Right cardiac atrium (tissue), 5 donors: ENCODE measurements at places on chromosomes 12 and 14. TPM values are rescaled to one million over a fixed set of nuclear protein-coding genes. Genes with fewer than 3 reads are reported as not detected.

SLC25A21 gene
- 1.7 TPM for total RNA-seq

GRCh38 chr12:27513155-27513824, 10.7 kb upstream of the PPFIBP1 start:
- DNase-seq: no peak

DNA sequence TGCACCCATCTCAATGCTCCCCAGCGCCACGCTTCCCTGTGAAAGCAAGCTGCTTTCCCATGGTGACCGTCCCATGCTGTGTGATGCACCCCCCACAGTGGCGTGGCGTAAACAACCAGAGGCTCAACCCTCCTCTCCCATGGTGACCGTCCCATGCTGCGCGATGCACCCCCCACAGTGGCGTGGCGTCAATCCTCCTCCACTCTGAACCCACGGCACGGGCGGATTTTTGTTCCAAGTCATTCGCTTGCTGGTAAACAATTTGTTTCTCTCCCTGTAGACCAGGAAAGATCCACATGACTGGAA, 8.9 kb downstream of the STX2 start:
- no peak for DNase-seq

DNA sequence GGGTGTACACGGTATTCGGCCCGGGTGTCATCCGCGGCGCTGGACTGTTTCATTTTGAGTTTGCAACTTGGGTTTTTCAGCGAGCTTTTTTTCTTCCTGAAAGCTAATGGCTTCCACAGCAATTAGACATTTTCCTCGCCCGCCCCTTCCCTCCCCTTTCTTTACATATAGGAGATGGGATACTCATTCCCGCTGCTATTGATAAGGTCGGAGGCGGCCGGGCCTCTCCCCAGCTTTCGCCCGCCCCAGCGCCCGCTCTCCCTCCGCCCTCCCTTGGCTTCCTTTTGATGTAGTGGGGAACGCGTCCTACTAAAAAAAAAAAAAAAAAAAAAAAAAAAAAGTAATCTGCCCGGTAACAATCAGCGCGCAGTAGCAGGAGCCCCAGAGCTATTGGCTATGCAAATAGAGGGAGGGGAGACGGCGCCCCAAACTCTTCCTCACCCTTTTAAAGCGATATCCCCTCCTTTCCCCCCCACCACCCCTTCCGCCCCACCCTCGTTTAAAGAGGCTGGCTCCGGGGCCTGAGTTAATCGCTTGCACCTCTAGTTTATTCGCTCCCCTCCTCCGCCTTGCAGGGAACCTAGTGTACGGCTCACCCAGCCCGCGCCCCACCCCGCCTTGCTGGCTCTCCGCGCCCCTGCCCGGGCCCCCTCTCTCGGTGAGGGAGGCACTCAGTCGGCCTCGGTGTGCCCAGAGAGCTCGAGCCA, 1.7 kb upstream of the CCND2 start:
- peak; percentile 92 for DNase-seq

DNA sequence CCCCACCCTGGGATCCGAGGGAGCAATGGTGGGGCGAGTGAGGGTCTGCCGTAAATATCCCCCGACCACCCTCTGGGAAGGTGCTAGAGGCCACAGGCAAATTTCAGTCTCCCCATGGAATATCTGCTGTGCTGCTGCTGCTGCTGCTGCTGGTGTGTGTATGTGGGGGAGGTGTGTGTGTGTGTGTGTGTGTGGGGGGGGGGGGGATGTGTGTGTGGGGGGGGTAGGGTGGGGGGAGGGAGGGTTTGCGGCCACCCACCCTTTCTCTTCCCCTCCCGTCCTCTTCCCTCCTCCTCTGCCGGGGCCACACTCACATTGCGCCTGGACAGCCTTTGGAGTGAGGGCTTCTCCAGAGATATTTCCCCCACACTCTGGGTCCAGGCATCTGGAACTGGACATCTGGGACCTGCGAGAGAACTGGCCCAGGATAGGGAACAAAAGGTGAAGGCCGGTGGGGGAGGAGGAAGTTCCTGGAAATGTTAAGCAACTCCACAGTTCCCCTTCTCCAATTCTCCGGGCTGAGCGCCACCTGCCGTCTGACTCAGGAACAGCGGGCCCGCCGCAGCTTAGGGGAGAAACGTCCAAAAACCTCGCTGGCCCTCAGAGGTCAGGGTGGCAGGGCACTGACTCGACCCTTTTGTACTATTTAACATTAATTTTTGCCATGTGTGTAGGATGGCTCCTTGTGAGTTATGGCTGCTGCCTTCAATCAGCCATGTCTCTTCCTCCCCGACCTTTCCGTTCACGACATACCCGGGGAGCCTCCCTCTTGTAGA, at the start of gene C1RL:
TSS of gene C1RL (minus strand) at position 419 of the 776 bp plus-strand sequence. CDS start at position 385, 34 bp downstream.
- peak; percentile 97 for DNase-seq

DNA sequence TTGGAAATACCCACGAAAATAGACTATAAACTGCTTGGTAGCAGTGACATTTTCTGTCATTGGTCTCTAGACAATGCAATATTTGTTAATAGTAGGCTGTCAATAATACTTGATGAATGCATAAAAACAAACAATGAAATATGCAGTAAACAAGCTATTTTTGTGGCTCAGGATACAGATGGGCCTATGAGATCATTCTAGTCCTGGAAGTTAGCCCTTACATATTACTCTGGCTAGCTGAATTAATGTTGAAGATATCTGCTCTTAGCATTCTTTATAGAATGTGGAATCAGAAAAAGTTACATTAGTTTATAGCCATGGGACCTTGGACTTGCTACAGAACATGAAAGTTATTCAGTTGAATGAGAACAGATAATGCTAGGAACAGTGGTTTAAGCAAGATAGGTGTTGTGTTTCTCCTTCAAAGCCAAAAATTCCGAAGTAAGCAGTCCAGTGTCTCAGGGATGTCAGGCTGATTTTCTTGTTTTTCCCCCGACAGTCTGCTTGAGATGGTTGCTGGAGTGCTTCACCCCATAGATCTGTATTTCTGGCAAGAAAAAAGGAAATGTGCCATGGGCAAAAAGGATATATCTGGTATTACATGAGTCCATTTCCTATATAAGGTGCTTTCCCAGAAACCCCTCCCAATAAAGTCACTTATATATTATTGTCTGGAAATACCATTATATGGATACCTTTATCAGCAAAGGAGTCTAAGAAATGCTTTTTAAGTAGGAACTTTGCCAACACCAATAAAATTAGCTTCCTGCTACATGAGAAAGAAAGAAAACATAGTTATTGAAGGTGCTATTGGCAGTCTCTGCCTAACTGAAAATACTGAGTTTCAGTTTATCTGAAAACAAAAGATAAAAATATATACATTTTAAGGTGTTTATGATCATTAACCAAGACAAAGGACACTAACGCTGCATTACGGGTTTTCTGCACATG, 619.4 kb upstream of the ATP2B1 start:
- DNase-seq: no peak

CD163 gene
- 136 TPM for total RNA-seq

DNA sequence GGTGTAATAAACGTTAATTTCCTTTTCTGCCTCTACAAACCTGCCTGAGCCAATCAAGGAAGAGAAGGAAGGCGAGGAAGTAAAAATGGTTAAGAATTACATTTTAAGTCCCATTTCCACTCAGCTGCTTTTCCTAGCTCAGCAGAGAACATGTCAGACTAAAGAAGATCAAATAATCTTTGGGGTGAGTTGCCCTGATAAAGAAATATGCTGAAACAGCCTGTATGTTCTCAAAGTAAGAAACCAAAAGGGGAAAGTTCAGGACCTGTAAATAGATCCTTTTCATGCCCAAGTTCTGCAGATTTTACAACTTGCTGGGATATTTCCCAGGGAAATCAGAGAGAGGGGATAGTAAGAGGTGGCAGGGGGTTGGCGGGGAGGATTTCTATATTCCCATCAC, 55.5 kb downstream of the PHLDA1 start:
- DNase-seq: no peak

GLIPR1L1 gene
- total RNA-seq: not detected

GRCh38 chr12:45077251-45077650, 26.4 kb upstream of the DBX2 start:
- DNase-seq: no peak

- no peak for DNase-seq
These were observed 181.6 kb upstream of the LMNTD1 start for GRCh38 chr12:25734529-25735180.

- no peak for DNase-seq
These were observed 156.4 kb upstream of the HMGA2 start for GRCh38 chr12:65667932-65668331.

- no peak for DNase-seq
These were observed 683.2 kb upstream of the FOXG1 start for GRCh38 chr14:28083389-28083788.

- DNase-seq: no peak
These were observed 89.8 kb upstream of the DNM1L start for GRCh38 chr12:32589165-32589865.

PLCZ1 gene
- total RNA-seq: 1.3 TPM

PIWIL1 gene
- not detected for total RNA-seq

TMPRSS12 gene
- total RNA-seq: not detected
